T-helper 22 cell (primary cell): ENCODE measurements at places on chromosomes 3 and 15.

DNA sequence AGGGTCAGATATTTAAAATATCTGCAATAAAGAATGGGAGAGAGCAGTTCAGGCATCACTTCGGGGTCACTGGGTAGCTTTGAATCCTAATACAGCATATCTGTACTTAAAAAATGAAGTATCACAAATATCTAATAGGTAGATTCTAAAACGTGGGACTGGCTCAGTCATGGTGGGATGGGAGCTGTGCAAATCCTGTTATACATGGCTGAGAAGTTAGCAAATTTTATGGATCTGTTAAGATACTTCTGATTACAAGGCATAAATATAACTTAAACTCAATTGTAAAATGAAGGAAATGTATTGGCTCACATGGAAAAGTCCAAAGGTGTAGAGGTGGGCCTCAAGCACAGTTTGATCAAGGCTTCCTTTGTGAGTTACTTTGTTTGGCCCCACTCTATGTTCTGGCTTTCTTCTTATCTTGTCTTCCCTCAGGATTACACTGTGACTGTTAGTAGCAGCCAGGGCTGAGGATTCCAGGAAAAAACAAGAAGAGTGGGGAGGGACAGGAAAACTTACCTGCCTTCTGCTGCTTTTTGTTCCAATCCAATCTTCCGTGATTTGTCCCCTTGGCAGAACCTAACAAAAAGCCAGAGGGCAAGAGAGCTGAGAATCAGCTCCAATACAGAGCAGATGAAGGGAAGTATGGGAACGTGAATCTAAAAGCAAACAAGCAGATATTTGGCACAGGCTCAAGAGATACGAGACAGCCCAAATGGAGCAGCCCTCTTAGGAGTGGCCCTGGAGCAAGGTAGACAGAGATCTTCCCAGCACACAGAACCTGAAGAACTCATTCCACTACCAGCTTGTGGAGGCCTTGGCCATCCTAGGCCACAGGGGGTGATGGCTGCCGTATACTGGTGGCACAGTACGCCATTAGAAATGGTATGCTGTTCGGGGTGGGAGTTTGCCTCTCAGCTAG, 10.9 kb downstream of the PAQR9 start:
- no peak for DNase-seq

DNA sequence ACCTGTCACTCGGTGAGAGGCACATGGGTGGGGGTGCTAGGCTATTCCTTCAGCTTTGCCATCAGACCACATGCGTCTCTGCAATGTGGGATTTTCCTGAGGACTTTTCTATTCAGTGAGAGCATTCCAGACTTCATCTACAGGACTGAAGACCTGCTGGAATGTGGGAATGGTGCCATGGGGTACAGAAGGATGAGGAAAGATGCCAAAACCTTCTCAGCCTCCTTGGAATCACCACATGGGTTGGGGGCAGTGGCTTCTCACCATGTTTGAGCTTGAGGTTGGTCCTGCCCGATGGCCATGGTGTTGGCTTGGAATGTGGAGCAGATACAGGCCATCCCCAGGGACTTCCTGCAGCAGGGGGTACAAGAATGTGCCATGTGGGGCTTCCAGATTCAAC, 80.9 kb upstream of the KLF13 start:
- DNase-seq, result no peak

GRCh38 chr3:57972531-57973111, 35.6 kb upstream of the FLNB start:
- no peak for DNase-seq

DNA sequence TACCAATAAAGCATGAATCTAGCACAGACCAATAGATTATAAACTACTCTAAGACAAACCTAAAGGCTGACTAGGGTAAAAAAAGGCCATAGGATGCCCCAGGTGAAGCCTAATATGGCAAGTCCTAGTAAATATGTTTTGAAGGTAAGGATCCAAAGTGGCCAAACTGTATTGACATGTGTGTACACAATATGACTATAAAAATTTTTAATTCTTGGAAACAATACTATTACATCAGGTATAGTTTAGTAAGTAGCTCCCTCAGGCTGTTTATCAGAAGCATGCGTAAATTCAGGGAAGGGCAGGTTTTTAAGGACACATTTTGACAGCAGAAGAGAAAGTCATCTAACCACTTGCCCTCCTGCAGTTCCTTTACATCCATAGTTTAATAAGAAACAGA, 18.8 kb downstream of the GNB4 start:
- no peak for DNase-seq

DNA sequence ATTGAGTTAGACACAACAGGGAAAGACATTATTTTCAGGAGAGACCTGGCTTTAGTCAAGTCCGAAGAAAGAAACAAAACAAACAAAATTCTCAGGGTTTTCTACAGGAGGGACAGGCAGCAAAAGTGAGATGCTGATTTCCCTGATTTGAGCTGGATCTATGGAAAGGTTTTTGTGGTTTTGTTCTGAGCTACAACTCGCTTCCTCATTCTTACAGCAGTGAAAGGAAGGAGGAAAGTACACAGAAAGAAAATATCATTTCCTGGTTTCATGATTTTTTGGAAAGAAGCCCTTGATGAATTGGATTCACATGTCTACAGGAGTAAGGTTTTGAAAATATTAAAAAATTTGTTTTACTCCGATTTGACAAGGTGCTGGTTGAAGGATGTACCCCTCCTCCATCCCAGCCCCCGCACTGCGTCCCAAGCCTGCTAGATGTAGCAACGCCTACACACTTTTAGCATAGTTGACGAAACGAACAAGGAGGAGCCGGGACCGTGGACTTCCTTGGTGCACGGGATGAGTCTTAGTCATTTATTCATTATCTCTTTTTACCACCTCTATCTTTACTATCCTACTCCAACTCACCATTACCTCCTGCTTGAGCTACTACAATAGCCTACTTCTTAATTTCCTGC, 10.8 kb downstream of the PRICKLE2 start:
- no peak for DNase-seq
